Mammary epithelial cell (primary cell): ENCODE measurements at places on chromosomes 16 and 17.
A peak's percentile ranks its signal among the peaks of the same experiment; 100 is the strongest.

GRCh38 chr17:49964769-49965523 is 4.0 kb upstream of the DLX4 start:
- DNase-seq, result no peak

DNA sequence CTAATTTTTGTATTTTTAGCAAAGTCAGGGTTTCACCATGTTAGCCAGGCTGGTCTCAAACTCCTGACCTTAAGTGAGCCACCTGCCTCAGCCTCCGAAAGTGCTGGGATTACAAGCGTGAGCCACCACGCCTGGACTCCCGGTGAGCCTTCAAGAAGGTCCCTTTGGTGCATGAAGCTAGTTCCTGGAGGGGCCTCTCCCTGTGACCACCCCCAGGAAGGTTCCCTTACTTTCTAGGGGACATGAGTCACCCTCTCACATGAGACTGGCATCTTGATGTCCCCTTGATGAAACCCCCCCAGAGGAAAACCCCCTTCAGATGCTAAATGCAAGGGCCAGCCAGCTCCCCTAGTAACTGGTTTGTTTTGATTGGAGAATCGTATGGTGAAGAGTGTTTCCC is 12.8 kb downstream of the CARHSP1 start:
- no peak for DNase-seq

GRCh38 chr16:30010844-30011713 is at the start of gene DOC2A:
TSS of gene DOC2A (minus strand) at chr16:30011027. CDS start at chr16:30010222, 805 bp downstream.
- DNase-seq, result no peak

- DNase-seq, result no peak
Observed at GRCh38 chr16:22786284-22786683, 27.7 kb upstream of the HS3ST2 start.

DNA sequence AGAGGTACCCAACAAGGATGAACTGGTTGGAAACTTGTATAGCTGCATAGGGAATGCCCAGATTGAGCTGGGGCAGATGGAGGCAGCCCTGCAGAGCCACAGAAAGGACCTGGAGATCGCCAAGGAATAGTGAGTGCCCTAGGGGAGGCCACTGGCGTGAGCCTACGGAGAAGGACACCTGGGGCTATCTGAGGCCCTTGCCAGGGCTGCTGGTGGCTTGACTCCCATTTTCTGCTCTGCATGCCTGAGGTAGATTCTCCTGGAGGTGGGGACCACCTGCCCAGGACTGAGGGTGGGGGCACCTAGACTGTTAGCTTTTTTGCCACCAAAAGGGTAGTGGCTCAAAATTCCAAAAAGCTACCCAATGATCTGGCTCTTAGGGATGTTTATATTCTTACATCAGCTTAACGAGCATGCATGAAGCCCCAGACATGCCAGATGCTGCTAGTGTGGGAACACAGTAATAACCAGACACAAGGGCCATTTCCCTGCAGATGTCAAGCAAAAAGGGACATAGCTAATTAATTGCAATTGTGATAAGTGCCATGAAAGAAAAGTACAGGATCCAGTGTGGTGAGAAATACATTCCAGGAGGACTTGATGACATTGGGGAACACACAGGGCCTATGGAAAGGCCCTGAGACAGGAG is 8.8 kb downstream of the ODAD4 start:
- DNase-seq, result no peak

GRCh38 chr17:11097121-11097520 is 143.9 kb upstream of the SHISA6 start:
- no peak for DNase-seq

DNA sequence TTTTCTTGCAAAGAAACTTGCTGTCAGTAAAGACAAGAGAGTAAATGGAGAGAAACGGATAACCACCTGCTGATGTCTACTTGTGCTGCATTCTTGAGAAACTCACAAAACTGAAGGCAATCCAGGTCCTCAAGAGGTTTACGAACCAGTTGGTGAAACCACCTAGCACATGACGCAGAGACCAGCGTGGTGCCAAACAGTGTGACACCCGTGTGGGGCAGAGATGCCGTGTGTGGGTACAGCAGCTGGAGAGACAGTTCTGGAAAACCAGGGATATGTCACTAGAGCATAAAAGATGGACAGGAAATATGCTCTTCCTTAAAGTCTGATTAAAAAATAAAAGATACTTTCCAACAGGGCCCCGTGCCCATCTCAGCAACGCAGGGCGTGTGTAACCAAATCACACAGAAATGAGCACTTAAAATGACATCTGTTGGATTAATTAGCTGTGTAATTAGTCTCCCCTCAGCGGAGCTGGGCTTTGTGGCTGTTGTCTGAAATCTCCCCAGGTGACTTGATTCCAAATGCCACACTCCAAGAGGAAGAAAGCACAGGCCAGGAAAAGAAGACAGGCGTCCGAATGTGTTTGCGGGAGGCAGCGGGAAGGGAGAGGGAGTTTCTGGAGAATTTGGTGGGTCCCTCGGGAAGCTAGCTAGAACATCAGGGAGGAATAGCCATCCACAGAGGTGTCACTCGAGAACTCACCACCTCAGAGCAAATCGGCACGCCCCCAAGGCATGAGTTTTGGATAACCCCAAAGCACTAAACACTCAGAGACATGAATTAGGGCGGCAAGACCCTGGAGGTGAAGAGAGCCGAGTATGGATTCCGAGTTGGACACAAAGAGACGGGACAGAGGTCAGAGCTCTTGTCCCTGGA is 109.8 kb downstream of the ZFHX3 start:
- no peak for DNase-seq

DNA sequence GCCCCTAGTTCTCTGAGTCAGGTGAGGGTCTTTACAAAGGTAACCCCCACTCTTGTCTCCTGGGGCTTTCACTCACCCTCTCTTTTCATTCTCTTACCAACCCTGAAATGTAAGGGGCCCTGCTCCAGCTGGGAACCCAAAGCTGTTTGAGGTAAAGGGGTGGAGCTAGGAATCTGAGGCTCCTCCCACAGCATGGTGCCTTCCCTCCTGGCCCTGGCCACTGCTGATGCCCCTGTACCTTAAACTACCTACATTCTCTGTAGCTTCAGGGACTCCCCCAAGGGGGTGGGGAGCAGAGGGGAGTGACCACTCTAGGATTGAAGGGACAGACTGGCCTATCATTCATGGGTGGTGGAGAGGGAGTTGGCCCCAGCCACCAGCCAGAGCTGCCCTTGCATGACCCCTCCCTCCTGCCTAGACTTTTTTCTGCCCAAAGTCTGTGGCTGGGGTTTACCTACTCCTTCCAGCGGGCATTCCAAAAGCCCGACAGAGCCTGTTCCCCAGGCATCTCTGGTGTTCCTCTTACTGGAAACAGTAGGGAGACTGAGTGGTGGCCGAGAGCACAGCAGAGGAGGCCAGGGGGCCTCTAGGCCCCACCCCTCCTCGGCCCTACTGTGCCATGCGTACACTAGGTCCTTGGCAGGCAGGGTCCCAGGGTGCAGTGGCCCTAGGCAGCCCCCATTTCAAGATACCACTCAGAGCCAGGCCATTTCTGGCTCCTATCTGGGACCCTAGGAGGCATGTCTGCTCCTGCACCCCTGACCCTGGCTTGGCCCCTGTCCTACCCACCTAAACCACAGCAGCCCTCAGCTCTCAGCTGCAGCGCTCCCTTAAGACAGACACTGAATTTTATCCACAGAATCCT is 9.5 kb downstream of the DOK4 start:
- no peak for DNase-seq

DNA sequence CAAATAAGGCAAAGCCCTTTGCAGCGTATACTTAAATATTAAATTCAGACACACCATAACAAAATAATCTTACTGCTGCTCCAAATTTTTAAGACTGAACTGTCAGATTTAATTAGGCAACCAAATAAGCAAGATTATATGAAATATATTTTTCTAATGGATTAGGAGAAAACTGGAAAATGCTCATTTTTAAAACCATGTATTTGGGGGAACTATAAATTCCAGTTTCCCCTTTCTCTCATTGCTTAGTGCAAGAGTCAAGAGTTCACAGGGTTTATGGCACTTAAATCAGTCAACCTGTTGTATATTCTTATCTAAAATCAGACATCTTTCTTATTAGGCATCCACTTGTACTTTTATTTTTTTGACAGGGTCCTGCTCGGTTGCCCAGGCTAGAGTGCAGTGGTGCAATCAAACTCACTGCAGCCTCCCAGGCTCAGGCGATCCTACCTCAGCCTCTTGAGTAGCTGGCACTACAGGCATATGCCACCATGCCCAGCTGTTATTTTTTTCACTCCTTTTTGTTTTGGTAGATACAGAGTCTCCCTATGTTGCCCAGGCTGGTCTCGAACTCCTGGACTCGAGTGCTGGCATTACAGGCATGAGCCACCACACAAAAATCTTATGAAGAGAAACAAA is 2.1 kb upstream of the KANSL1 start:
- DNase-seq, result no peak

DNA sequence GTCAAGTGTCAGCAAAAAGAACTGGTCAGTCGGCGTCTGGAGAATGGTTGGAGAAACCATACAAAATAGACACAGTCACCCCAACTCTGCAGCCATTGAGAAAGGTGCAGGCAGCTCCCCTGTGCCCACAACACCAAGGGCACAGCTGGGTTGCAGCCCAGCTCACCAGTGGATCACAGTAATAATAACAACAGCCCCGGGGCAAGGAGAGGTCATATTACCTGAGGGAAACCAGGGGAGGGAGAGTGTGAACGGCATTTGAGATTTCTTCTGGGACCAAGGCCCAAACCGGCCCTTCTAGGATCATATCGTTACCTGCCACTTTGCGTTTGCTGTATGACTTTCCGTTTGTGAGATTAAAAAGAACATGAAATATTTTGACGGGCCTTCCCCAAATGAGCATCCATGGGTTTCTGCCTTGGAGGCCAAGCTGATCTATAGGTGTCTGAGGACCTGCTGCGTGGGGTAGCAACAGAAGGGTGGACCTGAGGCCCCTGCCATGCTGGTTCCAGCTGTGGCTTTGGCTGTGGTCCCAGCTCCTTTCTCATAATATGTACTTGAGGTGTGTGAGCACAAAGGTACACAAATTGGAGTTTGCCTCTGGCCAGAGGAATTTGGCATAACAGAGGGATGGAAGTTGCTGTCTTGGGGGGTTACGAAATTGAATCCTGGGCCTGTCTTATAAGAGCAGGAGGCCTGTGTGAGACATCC is 154.6 kb downstream of the CMIP start:
- peak; percentile 57 for DNase-seq

DNA sequence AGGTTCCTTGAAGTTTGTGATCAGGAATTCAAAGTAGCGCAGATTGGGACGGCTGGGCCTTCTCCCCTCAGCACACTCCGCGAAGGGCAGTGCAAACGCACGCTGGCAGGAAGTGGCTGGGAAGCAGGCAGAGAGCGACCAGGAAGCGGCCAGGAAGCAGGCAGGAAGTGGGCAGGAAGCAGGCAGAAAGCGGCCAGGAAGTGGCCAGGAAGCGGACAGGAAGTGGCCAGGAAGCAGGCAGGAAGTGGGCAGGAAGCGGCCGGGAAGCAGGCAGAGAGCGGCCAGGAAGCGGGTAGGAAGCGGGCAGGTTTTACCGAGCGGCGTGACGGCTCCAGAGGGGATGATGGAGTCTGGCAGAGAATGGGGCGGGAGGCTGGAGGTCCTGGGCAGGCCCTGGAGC is 3.2 kb downstream of the DPEP1 start:
- DNase-seq, result no peak

DNA sequence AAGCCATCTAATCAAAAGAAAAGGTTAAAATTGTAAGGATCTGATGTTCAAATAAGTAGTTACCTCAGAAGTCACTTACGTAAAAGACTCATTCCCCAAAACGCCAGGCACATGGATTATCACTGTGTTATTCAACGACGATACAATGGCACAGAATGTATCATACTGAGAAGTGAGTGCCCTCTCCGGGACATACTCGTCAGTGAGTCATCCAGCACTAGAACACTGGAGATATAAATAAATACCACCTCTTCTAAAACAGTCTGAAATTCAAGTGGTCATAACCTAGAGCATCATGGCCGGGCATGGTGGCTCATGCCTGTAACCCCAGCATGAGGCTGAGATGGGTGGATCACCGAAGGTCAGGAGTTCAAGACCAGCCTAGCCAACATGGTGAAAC is 24.9 kb downstream of the USP31 start:
- DNase-seq, result peak; percentile 91

DNA sequence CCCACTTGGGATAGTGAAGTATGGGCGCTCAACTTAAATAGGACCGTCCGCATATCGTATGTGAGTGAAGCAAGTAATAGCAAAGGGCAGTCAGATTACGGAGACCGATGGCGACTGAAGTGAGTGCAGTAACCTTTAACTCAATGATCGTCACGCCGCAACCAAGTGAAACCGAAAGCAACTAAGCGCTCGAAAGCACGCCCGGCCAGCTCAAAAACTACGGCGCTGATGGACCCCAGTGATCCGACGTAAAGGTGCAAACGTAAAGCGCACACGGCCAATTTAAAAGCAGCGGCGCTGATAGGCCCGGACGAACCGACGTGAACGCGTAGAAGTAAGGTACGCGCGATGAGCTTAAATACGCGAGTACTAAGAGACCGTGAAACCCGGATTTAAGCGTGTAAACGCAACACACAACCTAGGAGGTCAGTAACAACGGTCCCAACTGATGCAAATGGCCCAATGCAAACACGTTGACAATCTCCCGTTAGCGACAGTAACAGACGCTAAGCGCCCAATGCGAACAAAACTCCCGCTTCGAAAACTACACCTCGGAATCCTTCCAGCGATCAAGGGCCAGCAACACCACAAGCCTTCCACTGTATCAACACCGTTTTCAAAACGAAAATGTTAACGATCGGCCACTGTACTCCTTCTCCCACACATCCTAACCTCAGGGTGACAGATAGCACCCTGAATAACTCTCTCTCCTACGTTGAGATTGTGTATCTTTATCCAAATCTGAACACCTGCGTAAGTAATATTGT is 37.9 kb upstream of the ARL4D start:
- DNase-seq, result peak; percentile 100

- DNase-seq, result no peak
Observed at GRCh38 chr17:50538549-50539410, 6.2 kb downstream of the EPN3 start.

DNA sequence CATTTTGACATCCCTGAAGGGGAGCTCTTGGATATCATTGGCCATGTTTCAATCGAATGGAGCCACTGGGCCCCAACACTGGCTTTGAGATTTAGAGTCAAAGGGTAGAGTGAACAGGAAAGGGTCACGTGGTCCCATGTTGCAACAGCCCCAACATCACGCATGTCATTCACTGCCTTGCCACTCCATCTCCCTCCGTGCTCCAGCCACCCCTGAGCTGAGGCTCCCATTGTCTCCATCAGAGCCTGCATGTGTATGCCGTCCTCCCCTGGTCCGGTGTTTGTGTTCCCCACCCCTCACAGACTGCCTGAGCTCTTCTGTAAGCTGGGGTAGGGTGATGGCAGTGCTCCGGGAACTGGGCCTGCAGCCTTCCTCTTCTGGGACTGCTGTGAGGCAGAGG is 12.1 kb downstream of the NFE2L1 start:
- no peak for DNase-seq

DNA sequence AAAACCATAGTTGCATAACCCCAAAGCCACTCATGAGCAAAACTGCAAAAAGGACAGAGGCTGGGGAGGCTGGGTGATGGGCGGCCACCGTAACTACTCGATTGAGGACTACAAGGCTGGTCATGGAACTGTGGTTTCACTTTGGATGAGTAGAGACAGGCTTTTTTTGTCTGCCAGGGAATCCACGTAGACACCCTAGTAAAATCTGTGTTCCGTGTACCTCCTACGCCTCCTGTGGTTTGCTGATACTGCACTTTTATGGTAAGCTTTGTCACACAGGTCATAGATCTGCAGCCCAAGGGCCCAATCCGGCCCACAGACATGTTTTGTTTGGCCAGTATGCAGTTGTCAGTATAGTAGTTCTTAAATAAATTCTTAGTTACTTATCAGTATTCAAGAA is 2.2 kb upstream of the TLCD3B start:
- DNase-seq, result peak; percentile 82
